ENCODE measurements at places on chromosomes 2 and 18.

GRCh38 chr2:100833331-100833730, 13.4 kb downstream of the NPAS2 start:
- no peak for DNase-seq

DNA sequence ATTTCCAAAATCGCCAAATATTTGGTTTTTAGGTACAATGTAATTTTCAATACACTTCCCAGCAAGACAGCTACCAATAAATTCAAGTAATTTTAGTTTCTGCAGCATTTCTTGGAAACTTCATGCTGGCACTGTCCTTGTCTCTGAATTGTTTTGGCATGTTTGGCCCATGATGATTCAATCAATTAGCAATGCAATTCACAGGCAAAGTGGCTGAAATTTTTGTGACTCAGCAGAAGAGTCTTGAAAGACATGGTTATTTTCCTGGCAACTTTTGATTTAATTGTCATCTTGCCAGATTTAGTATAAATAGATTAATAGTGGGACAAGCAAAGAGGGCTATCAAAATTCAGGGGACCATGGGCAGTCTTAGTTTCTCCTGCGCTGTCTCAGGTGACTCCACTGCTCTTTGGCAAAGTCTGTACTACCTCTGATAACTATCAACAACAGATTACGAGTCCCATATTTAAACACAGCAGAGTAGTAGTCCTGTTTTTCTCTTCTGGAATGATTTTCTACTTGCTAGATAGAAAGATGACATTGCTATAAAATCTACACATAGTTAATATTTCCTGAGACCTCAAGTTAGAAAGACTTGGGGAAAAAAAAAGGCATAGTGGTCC, 88.9 kb upstream of the CYP26B1 start:
- DNase-seq = peak; percentile 21

- peak; percentile 29 for DNase-seq
Measured at GRCh38 chr2:56009758-56010458, 86.3 kb upstream of the EFEMP1 start.

GRCh38 chr18:12531749-12532148, 124.0 kb downstream of the PRELID3A start:
- DNase-seq = peak; percentile 8

- no peak for DNase-seq
Measured at GRCh38 chr2:17540813-17541530, 476 bp downstream of the VSNL1 start.

DNA sequence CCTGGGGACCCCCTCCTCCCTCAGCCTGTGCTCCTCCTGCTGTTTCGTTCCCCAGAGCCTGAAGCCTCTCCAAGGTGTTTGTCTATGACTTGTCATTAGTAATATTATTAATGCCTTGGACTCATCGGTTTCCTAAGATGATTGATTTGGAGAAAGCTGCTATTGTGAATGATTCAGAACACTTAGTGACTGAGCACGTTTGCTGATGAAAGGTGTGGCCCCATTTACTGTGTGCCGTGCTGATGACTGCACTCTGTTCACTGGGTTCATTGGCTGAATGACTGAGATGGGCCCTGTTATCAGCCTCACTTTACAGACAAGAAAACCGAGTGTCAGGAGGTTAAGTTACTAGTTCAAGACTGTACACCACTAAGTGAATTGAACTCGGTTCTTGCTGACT, 111.4 kb downstream of the SPP2 start:
- DNase-seq = no peak

DNA sequence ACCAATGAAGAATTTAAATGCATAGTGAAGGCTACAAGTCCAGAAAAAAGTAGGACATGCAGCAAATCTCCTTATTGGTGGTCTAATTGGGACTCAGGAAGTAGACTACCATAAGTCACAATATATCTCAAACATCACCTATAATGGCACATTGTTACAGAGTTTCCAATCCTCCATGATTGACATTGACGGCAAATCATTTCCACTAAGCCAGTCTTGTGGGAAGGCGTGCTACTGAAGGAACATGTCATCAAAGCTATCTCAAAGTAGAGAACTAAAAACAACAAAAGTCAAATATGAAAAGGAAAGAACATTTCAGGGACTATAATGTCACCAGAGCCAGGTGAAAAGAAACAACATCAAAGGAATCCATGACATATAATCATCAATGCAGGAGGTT, 166.4 kb upstream of the PID1 start:
- no peak for DNase-seq

GRCh38 chr2:8435608-8436007, 246.2 kb upstream of the ID2 start:
- no peak for DNase-seq

GRCh38 chr2:69436596-69436937, 668 bp downstream of the NFU1 start:
- DNase-seq = peak; percentile 8

DNA sequence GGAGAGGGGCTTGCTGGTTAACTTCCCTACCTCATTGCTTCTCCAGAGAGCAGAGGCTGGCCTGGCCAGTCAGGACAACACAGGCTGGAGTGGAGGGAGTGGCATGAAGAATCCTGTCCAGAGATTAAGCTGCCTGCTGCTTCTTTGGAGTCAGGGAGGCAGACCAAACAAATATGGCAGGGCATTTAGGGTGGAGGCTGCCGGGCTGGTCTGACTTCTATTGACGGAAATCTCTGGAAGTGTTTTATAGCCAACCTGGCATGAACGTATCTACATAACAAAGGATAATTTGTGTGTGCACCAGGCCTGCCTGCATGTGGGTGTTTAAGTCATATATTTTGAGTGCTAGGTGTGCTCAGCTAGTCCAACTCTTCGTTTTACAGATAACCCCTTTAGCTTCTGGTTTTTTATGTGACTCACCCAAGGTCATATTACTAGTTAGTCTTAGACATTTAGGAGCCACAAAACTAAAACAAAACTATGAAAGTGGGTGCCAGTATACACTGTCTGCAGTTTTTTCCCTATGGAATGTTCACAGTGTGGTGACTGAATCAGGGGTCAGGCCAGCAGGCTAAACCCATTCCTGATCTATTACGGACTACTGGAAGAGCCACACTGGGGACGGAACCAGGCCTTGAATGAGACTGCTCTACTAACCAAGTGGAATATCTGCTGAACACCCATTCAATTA, 5.5 kb downstream of the NPC1 start:
- no peak for DNase-seq
